Activated CD8-positive, alpha-beta memory T cell treated with anti-CD3 and anti-CD28 coated beads for 48 hours (primary cell): ENCODE measurements at places on chromosomes 12 and 14.

- DNase-seq: no peak
These were observed 32.9 kb downstream of the RERGL start for GRCh38 chr12:18057051-18057450.

- DNase-seq: no peak
These were observed 1005.5 kb downstream of the NRXN3 start for GRCh38 chr14:79175671-79176070.

DNA sequence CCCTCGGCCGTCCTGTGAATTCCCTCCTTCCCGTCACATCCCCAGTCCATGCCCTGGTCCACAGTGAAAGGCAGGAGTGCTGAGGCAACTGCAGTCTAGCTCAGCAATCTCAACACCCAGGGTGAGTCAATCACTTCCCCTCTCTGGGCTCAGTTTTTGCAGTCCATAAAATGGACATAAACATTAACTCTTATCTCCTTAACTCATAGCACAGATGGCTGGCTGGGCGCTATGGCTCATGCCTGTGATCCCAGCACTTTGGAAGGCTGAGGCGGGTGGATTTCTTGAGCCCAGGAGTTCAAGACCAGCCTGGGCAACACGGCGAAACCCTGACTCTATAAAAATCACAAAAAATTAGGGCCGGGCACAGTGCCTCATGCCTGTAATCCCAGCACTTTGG is 32.4 kb downstream of the CAMKK2 start:
- DNase-seq: no peak

- no peak for DNase-seq
These were observed 15.8 kb upstream of the BAZ1A start for GRCh38 chr14:34890937-34891336.

DNA sequence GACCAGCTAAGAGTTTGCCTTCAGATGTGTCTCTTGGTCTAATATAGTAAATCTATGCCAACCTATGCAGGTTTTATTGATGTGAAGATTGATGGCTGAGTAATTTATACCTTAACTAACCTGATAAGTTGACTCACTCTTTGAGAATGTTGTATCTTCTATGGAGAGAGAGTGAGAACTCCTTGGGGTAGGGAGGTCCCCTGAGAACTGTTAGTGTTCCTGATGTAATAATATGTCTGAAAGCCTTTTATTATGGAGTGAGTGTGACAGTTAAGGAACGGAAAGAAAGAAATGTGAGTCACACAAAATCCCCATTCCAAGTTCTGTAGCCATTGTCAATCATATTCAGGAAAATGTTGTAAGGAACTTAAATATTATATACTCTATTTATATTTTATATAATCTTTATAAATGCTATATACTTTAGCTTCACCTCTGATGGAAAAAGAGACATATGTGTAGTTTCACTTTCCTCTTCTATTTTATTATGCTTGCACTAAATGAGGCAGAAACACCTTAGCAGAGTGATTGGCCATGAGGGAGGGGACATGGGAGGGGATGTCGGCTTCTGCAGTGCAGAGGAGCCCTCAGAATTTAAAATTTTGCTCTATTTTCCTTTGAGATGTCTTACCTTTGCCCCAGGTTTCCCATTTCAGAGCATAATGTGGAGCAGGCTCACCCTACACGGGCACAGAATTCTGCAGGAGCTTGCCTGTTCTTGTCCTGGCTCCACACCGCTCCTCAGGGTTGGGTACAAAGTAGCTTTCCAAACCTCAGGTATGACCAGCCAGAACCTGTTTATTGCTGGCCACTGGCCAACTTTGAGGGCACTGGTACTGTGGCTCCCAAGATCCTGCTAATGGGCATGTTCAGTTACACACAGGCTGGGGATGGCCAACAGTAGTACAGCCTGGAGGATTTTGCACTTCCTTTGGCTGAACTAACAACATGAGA is 57.7 kb downstream of the ARF6 start:
- no peak for DNase-seq

DNA sequence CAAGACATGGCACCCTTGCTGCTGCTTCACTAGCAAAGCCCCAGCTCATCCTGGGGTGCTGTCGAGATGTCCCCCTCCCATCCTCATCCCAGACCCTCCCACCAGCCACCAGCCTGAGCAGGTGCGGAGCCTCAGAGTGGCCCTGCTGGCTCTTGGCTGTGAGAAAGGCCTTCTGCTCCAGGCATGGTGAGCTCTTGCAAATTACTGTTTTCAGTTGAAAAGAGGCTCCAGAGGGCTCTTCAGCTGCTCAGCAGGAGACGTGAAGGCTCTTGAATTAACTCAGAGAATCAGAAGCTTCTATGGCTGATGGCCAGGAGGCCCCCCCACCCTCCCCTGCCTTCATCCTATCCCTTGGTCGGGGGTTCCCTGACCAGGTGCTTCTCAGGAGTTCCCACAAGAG is 44.1 kb downstream of the WSCD2 start:
- DNase-seq: no peak

- no peak for DNase-seq
These were observed 15.5 kb downstream of the SYT1 start for GRCh38 chr12:78880078-78880477.

GRCh38 chr14:71486279-71486678 is 445.9 kb upstream of the RGS6 start:
- DNase-seq: no peak

DNA sequence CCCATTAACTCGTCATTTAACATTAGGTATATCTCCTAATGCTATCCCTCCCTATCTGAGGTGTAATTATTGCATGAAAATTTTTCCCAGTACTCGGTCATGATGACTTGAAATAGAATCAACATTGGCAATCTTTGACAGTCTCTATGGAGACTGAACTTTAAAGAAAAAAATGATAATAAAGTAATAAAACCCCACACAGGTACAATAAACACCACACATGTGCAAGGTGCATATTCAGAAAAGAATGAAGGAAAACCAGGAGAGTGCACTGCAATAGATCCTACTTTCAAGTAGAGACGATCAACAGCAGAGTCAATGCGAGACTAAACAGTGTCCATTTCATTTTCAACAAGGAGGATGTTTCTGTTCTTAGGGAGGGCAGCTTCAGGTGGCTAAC is 1253.8 kb upstream of the TMEM132C start:
- DNase-seq: no peak

- no peak for DNase-seq
These were observed 12.1 kb downstream of the TRMT61A start for GRCh38 chr14:103540821-103541708.

DNA sequence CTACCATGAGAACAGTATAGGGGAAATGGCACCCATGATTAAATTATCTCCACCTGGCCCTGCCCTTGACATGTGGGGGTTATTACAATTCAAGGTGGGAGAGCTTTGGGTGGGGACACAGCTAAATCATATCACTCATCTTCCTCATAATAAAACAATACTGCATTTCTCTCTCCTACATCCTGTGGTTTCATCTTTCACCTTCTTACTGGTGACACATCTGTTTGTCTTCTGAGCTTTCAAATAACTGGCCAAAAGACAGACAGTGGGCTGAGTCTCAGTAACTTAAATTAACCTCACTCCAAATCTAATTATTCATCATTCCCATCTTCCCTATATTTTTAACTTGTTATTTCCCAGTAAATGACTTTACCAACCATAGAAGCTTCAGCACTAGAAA is 729.7 kb upstream of the USP15 start:
- no peak for DNase-seq

DNA sequence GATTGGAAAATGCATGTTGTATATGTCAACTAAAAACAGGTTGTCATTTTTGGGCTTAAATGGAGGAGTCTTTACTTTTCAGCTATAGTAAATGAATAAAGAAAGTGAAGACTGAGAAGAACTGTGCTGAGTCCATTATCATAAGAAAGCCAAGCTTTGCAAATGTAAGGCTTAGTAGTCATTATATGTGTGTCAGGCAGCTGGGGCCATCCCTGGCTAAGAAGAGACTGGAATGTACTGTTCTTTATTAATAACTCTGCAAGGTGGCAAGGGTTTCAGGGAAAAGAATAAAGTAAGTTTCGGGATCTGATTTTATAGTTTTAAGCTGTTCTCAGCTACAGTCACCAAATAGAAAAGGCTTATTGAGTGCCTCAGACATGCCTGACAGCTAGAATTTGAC is 48.7 kb downstream of the SRGAP1 start:
- no peak for DNase-seq

- DNase-seq: no peak
These were observed 31.5 kb upstream of the GZMB start for GRCh38 chr14:24665440-24665991.

DNA sequence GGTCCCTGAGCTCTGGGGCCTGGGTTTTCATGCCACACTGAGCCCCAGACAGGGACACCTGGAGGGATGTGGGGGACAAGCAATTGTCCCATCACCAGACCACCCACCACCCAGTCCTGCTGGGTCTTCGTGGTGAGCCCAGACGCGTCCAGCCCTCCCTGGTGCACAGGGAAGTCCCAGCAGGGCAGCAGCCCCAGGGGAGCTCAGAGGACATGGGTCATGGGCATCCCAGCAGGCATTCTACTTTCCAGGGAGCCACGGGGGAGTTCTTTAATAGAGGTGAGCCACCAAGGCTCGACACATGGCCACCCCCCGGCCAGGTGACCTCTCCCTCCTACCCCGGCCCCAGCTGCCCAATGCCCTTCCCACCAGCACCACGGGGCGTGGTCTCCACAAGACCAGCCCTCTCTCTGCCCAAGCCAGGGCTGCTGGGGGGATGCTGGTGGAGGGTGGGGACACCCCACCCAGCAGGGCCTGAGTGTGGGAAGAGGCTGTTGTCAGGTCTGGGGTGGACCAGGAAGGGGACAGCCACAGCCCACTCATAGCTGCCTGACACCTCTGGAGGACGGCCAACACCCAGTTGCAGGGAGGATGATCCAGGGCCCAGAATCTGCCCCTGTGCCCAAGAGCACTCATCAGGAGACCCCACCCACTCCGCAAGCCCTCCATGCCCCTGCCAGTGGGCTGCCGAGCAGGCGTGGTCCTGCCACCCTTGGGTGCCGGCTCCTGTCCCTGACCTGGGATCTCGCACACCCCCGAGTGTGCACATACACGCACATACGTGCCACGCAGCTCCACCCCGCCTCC is 14.1 kb downstream of the AKT1 start:
- DNase-seq: no peak

DNA sequence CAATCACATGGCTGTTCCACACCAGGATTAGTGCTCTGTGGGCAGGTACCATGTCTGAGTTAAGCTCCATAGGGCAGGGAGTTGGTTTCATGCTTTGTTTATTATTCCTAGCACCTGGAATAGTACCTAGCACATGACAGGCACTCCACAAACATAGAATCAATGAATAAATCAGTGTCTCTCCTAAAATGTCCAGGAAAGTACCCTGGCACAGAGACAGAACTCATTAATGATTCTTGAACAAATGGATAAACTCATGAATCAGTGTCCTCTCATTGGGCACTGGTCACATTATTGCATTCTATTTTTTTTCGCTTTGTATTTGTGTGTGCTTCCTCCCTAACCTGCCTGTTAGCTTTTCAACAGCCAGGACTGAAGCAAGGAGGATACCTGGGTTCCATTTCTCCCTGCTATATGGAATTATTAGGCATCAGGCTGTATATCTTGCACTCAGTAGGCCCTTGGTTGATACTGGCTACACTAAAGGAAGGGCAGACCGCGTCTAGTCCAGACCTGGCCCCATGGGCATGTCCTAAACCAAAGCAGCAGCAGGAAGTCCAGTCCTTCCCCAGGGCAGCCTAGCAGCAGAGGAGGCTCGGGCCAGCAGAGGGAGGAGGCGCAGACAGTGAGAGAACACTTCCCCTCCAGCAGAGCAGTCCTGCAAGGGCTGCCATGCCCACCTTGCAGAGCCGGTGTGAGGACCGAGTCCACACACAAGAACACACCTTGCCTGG is 18.4 kb downstream of the HDAC7 start:
- DNase-seq: no peak

- no peak for DNase-seq
These were observed 159.9 kb downstream of the EGLN3 start for GRCh38 chr14:33790996-33791395.

DNA sequence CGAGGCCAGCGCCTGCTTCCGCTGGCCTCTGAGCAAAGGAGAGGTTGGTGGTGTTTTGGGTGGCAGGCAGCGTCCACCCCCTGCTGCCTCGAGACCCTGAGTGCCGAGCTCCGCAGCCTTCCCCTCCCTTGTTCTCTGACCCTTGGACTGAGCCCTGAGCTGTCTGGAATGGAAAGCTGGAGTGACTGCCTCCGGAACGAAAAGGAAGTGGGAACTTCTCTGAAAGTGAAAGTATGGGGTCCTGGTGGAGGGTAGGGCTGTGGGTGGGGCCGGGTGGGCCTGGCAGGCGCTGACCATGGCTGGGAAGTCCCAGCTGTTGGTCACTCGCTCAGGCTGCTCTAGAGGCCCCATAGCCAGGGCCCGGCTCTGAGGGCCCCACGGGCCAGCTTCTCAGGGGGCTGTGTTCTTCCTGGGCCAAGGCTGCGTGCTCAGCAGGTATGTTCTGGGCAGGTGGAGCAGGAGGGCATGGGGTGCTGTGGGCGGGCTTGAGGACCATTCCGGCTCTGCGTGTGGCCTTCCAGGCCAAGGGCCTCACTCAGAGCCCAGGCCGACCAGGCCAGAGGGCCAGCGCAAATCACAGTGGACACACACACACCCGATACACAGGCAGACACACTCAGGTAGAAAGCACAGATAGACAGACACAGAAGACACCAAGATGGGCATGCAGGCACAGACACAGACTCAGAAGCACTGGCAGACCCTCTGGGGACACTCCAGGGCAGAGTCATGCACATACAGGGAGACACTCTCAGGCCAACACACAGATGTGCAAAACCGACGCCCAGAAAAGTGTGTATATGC is at the start of gene EXOC3L4:
Gene EXOC3L4 (plus strand): TSS at position 320 of the 804 bp plus-strand sequence. CDS start 5,495 bp downstream, outside the sequence.
- DNase-seq: no peak

DNA sequence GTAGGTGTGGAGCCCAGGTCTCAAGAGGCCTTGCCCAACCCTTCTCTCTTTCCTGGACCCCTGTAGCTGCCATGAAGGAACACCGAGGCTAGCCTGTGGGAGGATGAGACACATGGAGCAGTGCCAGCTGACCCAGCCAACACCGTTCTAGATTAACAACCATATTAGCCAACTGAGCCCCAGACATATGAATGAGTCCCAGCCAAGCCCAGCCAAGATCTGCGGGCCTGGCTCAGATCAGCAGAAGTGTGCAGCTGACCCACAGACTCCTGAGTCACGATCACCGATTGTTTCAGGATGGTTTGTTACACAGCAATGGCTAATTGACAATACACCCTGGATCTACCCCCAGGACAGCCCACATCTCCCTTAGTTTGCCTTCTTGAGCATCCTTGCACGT is 82.1 kb downstream of the NTF3 start:
- DNase-seq: no peak

DNA sequence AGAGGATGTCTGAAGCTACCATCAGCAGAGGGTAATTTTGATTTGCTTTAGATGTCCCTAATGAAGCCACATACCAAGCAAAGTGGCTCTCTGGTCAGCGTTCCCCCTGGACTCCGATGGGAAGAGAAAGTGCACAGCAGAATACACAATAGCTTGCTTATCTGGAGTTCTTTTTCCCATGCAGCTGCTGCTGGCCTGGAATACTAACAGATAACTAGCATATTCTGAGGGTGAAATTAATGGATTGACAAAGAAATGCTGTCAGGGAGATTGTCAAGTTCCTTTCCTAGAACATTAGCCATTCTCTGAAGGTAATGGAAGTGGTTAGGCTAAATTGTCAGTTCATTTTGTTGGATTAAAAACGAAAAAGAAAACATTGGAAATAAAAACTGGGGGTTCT is 391.3 kb downstream of the FLRT2 start:
- no peak for DNase-seq

- no peak for DNase-seq
These were observed 90.9 kb downstream of the BMP4 start for GRCh38 chr14:53865711-53866110.

GRCh38 chr14:34018564-34019244 is 67.8 kb upstream of the EGLN3 start:
- no peak for DNase-seq
